ENCODE measurements at places on chromosomes 1 and 21.

- DNase-seq: no peak
Observed at GRCh38 chr1:155060736-155061135, 2.8 kb upstream of the EFNA4 start.

GRCh38 chr1:229869240-229869639 is 197.8 kb upstream of the GALNT2 start:
- DNase-seq: no peak

- no peak for DNase-seq
Observed at GRCh38 chr21:35309316-35309715, 260.2 kb upstream of the RUNX1 start.

GRCh38 chr1:77888781-77889642 is 588 bp downstream of the NEXN start:
- peak; percentile 41 for DNase-seq

DNA sequence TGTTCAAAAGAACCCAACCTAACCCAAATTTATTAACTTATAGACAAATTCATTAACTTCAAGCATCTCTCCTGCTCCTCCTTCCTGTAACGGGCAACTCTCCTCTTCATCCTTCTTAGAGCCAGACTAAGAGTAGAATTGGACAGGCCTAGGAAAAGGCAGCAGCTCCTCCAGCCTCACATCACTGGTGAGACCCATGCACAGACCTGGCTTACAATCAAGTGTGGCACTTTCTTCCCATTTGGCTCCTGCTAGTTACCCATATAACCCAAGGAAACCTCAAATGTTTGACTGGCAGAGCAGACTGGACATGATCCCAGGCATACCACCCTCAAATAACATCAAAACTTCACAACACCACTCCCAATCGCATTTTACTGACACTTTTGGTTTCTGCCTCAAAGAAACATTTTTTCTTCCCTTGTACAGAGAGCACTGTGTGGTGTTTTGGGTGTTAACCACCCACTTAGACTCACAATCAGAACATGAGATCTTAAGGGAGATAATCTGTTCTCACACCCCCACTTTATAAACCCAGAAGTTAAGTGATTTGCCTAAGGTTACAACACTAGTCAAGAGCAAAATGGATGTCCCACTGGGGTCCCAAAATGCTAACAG is 101.4 kb downstream of the SIPA1L2 start:
- no peak for DNase-seq
